ENCODE measurements at places on chromosomes 3 and 15. TPM values are rescaled to one million over a fixed set of nuclear protein-coding genes. Genes with fewer than 3 reads are reported as not detected.

DNA sequence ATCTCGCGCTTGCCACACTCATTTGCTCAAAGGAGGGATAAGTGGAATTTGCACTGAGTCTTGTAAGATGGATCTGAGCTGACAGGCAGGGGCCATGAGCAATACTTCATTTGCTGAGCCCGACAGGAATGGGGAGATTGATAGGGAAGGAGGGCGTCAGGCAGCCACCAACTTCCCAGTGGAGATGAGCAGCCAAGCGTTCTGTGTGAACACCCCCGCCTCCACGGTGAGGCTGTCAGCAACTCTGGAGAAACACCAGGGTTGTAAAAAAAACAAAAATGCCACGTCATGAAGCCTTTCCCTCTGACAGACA, 36.8 kb downstream of the TLE3 start:
- DNase-seq: no peak

GRCh38 chr15:77810130-77810571, 177.4 kb upstream of the LINGO1 start:
- DNase-seq: no peak

- DNase-seq: no peak
Measured at GRCh38 chr15:82943176-82943575, 9.3 kb downstream of the HOMER2 start.

GRCh38 chr3:193906849-193907410, 229.0 kb upstream of the HES1 start:
- DNase-seq: peak; percentile 19

PTH1R gene
- not detected for polyA plus RNA-seq

DNA sequence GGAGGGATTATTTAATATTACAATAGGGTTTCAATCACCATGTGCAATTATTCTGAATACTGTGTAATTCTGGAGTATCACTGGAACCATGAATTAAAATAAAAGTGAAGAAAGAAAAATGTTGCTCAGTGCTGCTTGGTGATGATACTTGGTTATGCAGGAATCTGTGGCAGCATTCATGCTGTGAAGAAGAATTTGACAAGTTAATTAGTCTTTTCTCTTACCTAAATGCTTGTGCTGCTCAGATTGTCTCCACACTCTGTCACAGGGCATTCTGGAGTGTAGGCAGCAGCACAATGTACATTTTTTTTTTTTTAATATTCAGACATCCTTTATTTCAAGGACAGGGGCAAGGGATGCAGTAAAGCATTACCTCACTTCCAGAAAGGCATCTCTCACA, 749.3 kb upstream of the CADM2 start:
- no peak for DNase-seq

MRPL3 gene
- 113 TPM for polyA plus RNA-seq

IMPG2 gene
- 0.05 TPM for polyA plus RNA-seq

DNA sequence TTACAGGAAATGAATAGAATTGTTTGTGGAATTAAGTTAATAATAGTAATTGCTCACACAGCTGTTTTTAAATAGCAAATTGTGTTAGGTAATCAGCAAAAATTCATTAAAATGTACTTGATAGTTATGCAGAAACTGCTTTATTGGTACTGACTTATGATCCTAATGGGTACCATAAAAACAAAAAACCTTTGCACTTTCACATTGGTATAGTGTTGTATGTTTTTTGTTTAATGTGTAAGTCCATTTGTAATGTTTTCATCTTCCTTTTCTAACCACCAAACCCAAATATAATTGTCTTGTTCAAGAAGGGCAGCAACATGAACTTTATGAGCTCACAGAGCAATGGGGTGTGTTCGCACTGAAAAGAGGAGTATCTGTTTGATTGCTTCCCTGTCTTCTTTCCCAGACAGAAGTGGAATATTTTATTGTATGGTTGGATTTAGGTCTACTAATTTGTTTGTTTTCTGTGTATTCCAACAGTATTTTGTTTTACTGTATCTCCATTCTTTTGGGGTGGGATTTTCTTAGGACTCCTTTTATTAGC, 135.8 kb downstream of the TCF12 start:
- no peak for DNase-seq

- DNase-seq: no peak
Measured at GRCh38 chr3:133211449-133211848, 173.3 kb downstream of the TMEM108 start.

PLCH1 gene
- polyA plus RNA-seq: 0.42 TPM

FHIT gene
- 1.5 TPM for polyA plus RNA-seq

- DNase-seq: peak; percentile 78
Measured at GRCh38 chr3:131349946-131350347, 31.6 kb upstream of the NUDT16 start.

DNA sequence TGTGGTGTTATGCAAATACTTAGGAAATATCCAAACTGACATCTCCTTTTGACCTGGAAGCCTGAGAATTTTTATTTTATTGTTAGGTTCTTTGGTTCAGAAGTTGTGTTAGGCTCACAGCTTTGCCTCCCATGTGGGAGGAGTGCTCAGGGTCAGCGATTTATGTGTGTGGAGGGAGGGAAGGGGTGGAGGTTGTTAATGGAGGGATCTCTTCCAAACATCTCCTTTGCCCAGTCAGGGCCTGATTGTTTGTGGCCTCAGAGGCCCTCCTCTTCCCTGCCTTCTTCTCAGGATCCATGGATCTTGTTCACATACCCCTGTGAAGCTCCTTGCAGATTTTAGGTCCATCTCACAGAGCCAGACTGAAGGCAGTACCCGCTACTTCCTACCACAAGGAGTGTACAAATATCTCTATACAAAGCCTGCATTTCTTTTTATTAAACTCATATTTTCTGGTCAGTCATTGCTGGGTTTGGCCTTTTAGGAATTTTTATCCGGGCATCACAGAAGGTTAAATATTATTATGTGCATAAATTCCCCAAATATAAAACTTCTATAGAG, 40.3 kb downstream of the BBX start:
- DNase-seq: no peak

GRCh38 chr3:10442151-10442795, 63.1 kb downstream of the ATP2B2 start:
- DNase-seq: no peak

SI gene
- polyA plus RNA-seq: not detected

NR2F2 gene
- 17.8 TPM for polyA plus RNA-seq

- no peak for DNase-seq
Measured at GRCh38 chr15:94375997-94376396, 144.6 kb downstream of the MCTP2 start.

DNA sequence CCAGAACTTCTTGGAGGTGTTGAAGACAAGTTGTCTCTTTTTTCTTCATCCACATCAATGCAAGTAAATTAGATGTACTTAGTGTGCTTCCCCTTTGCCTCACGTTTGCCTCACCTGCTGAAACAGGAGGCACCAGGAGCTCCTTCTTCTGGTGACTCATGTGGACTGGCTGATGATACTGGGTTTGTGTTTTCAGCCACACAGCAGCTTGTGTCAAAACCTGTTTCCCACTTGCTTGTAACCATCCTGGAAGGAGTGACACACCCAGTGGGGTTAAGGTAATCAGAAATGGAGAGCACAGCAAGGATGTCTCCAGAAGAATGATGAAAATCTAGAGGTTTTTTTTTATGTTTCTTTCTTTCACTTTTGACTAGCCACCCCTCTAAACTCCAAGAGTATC, 143.3 kb upstream of the RBMS3 start:
- DNase-seq: peak; percentile 83

DNA sequence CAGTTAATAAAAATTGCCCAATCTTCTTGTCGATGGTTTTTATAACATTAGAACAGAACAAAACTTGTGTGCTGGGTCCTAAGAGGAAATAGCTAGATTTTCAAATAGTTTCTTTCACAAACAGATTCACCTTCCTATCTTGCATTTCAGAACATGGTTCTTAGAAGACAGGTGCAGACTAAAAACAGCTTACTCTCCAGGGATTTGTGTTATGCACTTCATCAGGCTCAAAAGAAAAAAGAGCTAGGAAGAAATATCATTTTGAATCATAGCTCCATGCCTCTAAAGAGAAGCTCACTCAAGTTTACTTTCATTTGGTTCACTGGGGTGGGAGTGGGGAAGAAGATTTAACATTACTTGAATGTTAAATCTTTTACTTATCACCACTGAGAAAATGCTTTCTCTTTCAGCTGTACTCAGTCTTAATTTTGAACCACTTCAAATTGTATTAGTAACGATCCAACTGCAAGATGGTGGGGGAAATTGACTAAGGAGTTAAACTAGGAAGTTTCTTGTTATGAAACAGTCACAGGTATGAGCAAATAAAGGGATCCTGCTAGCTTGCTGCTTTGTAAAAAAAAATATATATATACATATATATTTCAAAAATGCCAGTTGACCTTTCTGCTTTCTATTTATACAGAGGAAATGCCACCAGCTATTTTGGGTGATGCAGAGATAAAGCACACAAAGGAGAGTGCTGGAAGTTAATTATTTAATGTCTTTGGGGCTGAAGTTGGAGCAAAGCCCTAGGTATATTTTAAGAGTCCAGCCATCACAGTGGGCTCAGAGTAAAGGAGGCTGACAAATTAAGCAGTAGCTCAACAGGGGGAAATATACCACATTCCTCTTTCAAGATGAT, 28.3 kb upstream of the NUDT16 start:
- no peak for DNase-seq

TMEM207 gene
- polyA plus RNA-seq: not detected

DNA sequence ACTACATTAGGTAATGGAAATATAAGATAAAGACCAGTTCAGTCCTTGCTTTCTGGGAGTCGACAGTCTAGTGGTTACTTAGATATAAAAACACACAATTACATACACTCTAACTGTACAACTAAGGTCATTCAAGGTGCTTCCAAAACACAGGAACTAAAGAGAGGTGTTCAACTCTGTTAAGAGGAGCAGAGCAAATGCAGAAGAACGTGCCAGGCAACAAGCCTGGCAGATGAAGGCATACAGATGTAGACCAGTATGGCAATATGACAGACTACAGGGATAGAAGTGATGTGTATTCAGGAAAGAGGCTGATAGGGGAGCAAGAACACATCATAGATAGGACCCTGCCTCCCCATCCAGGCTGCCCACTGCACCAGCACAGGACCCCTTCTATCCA, 78.3 kb downstream of the CBLB start:
- DNase-seq: no peak

FAM227B gene
- 2.4 TPM for polyA plus RNA-seq

APEH gene
- polyA plus RNA-seq: 188 TPM

CFAP44 gene
- polyA plus RNA-seq: 0.46 TPM

GRCh38 chr15:91861223-91861622, 7.7 kb downstream of the SLCO3A1 start:
- DNase-seq: no peak

DNA sequence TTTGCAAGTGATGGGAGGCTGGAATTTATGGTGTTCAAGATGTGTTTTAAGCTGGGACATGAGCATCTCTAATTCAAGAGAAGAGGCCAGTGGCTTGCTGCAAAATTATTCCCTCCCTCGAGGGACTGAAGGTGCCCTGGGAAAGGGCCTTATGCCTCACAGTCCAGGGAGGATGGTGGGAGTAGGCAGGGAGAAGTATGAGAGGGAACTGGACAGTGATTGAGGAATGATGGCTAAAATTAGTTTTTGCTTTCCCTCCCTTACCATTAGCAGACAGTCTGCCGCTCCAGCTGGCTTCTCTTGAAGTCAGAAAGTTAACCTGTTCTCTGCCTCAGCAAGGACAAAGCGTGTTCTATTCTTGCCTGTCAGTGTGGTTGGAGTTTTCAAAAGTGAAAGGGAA, 139.8 kb upstream of the SEMA6D start:
- DNase-seq: no peak

SCAANT1 gene
- polyA plus RNA-seq: not detected

DNA sequence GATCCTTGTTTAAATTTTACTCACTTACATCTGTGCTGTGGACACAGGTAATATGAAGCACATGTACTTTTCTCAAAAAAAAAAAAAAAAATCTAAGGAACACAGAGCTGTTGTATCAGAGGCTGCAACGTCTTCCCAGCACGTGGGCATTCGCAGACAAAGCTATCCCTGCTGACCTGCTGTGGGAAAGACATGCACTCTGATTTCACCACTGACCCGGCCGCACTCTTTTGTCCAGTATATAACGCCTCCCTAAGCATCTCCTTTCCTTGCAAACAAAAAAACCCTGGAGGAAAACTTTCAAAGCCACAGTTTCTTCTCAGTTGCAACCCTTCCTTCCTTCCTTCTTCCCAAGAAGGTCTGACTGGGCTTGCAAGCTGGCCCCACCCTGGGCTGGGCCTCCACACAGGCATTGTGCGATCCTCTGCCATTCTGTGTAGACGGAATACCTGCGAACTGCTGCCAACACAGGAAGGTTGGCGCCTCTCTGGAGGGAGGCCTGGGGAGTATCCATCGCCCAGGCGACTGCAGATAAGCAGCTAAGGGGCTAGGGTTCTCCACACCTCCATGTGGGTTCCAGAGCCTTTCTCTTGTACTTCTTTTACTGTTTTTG, 50.8 kb downstream of the SLC12A8 start:
- no peak for DNase-seq

IQCB1 gene
- 8.0 TPM for polyA plus RNA-seq

SERINC4 gene
- polyA plus RNA-seq: 0.11 TPM

DNA sequence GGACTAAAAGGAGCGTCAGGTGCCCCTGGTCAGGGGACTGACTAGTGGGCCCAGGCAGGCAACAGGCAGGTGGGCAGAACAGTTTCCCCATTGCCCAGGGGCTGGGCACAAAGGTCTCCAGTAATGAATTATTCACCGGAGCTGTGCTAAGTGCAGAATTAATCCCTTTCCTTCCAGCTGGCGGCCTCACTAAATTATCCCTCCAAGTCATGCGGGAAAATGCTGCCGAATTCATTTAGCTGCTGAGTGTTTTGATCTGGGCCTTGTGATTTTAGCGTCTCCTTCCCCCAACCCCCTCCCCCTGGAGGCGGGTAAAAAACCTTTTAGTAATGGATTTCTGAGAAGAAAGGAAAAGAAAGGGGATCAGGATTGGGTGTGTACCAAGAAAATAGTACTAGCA, 47.2 kb downstream of the CCDC33 start:
- no peak for DNase-seq

GOLGA8R gene
- polyA plus RNA-seq: 0.09 TPM

DNA sequence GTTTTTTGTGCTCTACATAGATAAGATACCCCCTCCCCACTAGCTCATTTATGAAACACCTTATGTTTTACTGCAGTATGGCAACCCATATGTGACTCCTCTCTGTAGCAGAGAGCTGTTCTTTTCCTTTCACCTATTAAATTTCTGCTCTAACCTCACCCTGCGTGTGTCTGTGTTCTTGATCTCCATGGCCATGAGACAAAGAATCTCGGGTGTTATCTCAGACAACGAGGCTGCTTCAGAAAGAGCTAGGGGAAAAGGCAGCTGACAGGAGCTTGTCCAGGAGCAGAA, 18.0 kb downstream of the CCR8 start:
- DNase-seq: no peak

- DNase-seq: no peak
Measured at GRCh38 chr15:67722030-67722817, 103.1 kb upstream of the SKOR1 start.

- DNase-seq: peak; percentile 92
Measured at GRCh38 chr3:192957441-192958021, 39.9 kb upstream of the MB21D2 start.

STRA6 gene
- 0.15 TPM for polyA plus RNA-seq
